Activated CD8-positive, alpha-beta memory T cell treated with anti-CD3 and anti-CD28 coated beads, Interleukin-2, amount 50 U/mL, for 48 hours (primary cell): ENCODE measurements at places on chromosomes 1 and 21.

GRCh38 chr1:175830500-175830899 is 87.1 kb upstream of the TNR start:
- DNase-seq = no peak

- DNase-seq = no peak
Measured at GRCh38 chr1:58748666-58749065, 35.2 kb downstream of the JUN start.

DNA sequence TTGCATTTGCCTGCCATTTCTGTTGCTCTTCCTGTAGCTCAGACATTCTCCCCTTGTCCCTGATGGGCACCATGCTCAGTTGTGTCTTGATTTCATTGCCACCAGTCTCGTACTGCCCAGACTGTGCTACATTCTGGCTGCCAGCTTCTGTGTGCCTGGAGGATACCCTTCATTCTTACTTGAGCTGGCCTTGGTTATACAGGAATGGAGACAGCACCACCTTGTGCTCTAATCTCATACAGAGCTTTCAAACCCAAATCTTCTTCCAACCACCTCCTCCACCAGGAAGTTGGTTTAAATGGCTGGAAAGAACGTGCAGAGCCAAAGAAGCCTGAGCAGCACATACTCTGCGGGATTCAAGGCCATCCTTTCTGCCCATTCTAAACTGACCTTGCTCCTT is 165.3 kb downstream of the SLC35F3 start:
- no peak for DNase-seq

DNA sequence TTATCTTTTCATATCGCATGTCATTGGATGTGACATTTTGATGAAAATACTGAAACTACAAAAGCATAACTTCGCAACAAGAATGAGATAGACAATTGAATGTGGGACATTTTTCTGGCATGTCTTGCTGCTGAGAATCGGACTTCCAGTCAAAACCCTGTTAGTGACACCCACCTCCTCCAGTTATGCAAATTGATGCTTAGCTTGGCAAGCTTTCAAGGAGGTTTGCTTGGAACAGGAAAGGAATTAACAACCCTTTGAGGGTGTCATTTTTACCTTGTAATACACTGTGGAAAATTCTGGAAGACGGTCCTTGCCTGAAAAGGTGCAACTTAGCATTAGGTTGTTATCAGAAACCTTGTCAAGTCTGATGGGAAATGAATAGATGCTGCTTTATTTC is 38.8 kb upstream of the FAM3B start:
- DNase-seq = no peak

DNA sequence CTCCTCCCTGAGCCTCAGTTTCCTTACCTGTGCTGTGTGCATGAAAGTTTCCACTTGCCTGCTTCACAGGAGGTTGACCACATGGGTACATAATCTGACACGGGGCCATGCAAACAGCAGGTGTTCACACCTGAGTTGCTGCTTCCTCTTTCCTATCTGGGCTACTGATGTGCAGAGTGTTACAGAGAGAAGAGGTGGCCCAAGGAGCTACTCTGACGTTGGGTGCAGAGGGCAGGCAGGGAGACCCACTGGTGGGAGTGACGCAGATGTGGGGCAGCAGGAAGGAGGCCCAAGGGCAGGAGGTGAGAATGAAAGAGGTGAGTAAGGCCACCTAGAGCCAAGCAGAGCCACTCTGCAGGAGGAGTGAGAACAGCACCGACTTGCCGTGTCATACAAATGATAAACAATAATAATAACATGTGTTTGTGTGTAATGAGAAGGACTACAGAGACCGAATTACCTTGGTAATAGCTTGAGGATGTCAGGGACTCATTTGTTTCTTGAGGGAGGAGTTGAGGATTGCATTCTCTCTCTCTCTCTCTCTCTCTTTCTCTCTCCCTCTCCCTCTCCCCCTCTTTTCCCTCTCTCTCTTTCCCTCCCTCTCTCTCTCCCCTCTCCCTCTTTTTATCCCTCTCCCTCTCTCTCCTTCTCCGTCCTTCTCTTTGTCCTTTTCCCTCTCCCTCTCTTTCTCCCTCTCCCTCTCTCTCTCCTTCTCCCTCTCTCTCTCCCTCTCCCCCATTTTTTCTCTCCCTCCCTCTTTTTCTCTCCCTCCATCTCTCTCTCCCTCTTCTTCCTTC is 87.4 kb upstream of the IGSF21 start:
- no peak for DNase-seq

- DNase-seq = no peak
Measured at GRCh38 chr1:246008363-246008831, 498.7 kb downstream of the SMYD3 start.

GRCh38 chr1:17335821-17336710 is 28.1 kb downstream of the PADI4 start:
- peak; percentile 91 for DNase-seq

GRCh38 chr1:101237229-101237837 is 514 bp downstream of the S1PR1 start:
- DNase-seq = no peak

DNA sequence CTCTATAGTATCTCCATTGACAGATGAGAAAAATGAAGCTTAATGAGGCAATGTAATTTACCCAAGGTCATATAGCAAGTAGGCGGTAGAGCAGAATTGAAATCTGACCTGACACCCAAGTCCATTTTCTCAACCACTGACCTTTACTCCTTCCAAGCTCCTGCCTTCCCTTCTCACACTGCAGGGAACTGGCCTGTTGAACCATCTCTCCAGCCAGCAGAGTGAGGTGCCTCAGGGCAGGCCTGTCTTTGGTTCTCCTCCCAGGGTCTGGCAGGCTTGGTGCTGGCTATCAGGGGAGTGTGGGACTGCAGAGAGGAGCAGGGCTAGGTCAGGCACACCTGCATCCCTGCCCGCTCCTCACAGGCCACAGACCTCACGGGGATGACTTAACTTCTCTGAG is 126.8 kb downstream of the BEND5 start:
- DNase-seq = no peak

- DNase-seq = peak; percentile 58
Measured at GRCh38 chr1:906600-907420, 16.9 kb upstream of the SAMD11 start.

DNA sequence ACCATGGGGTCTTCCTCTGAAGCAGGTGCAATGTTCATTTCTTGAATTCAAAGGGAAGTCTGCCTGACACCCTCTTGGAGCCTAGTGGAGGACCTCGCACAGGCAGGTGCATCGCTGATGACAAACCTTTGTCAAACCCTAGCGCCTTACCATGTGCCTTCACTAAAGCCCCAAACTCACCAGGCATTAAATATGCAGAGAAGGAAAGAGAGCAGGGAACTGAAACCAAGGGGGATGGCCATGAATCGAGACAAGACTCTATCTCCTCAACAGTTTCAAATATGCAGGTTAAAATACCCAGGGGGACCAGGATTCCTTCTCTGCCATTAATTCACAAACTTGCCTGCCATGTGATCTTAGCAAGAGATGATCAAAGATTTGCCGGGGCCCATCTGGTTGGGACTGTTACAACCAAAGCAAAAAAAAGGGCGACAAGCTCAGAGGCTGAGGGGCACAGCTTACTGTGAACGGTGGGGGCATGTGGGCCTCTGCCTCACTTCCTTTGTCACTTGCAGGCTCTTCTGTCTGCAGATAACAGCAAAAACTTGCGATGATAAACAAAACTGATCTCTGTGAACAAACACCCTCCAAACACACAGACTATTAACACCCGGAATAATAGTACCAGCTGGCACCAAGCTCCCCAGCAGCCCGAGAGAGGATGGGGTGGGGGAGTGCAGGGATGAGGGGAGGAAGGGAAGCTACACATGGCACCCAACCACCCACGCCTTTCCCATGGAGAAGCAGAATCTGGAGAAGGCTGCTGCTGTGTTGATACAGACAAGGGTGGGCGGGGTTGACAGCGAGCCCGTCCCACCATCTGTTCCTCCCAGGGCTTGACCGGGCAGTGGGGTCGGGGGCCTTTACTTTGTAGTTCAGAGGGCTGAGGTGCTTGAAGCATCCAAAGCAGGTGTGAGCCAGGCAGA is 33.9 kb downstream of the TMEM63A start:
- DNase-seq = no peak

DNA sequence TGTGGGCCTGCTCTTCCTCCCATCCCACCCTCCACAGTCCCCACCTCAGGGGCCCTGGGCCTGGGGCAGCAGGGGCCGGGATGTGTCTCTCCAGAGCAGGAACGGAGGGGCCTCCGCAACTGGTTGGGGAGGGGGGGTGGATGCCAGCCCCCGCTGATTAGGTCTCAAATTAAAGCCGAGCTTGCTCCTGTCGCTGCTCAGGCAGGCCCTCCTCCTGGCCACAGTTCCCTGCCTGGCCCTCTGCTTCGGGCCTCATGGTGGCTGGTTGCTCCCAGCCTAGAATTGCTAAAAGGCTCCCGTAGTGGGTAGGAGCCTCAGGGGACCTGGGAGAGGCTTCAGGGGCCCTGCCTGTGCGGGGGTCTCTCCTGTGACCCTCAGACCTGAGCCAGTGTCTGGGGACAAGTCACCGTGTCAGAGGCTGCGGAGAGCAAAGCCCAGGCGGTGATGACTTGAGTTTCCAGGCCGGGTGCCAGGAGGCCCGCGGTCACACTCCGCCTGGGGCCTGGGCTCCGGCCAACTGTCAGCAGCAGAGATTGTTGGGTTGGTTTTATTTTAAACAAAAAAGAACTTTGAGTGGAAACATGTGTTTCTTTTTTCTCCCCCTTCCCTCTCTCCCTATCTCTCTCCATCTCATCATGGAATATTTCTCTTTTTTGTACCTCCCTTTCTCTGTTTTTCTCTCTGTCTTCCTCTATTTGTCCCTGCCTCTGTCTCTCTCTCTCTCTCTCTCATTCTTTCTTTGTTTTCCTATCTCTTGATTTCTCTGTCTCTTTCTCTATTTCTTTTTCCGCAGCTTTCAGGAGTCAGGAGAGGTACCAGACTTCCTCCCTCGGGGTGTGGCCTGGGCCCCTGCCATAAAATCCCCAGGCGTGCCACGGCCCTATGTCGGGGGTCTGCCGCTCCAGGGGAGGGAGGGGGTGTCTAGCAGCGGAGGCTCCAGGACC is 20.0 kb upstream of the EPHA2 start:
- no peak for DNase-seq

- DNase-seq = no peak
Measured at GRCh38 chr1:66266756-66267155, 267.2 kb upstream of the SGIP1 start.

GRCh38 chr1:101128211-101128727 is 102.7 kb upstream of the DPH5 start:
- no peak for DNase-seq

DNA sequence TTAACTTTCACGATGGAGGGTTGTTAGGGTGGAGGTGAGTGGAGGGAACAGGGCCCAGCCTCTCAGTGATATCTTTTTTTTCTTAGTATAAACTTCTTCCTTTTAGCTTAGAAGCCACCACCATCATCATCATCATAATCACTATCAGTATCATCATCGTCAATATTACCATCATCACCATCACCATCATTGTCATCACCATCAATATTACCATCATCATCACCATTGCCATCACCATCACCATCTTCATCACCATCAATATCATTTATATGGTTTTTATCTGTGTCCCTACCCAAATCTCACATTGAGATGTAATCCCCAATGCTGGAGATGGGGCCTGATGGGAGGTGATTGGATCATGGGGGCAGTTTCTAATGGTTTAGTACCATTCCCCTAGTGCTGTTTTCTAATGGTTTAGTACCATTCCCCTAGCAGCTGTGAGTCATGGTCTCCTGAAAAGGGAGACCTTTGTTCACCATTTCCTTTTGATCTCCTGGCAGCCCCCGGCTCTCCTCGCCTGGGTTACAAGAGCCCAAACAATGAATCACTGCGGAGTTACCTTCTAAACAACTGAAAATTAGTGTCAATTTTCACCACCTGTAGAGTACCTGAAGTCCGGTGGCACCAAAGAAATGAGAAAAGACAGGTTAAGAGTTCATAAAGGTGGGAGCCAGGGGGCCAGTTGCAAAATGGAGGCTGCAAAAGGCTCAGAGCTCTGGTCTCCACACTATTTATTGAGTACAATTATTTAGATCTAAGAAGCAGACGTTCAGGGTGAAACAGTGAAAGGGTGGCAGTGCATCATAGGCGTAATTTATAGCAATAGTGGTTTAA is 3.1 kb upstream of the PLA2G2E start:
- DNase-seq = no peak

GRCh38 chr1:60877376-60877775 is 205.0 kb upstream of the NFIA start:
- no peak for DNase-seq

- DNase-seq = no peak
Measured at GRCh38 chr1:52531249-52531872, 21.5 kb downstream of the TUT4 start.

- no peak for DNase-seq
Measured at GRCh38 chr1:156682166-156682890, 5.1 kb upstream of the NES start.

DNA sequence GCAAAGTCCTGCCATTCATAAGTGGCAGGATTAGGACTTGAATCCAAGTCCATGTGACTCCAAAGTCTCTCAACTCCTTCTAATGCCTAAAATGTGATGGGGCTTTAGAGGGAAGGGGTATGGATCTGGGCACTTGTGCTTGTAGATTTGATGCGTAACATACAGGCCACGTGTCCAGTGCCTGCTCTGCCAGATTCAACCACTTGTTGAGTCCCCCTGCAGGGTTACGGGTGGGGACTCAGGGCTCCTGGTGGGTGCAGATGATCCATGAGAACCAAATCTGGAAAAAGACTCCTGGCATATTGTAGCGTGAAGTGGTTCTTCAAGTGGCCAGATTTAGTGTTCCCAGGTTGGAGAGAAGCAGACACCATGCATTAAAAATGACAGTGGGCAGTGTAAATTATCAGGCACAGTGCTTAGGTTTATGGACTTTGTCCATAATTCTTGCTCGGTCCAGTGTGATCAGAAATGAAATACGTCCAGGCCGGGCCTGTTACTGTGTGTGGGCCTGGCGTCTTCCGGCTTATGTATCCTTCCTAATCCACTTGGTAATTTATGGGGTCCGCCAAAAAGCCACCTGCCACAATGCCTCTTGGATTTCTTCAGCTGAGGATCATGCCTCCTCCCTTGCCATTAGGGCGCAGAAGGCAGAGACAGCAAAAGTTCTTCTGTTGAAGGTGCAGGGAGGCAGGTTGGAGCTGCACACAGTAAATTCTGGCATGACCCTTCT is 51.2 kb upstream of the LRP8 start:
- peak; percentile 12 for DNase-seq

DNA sequence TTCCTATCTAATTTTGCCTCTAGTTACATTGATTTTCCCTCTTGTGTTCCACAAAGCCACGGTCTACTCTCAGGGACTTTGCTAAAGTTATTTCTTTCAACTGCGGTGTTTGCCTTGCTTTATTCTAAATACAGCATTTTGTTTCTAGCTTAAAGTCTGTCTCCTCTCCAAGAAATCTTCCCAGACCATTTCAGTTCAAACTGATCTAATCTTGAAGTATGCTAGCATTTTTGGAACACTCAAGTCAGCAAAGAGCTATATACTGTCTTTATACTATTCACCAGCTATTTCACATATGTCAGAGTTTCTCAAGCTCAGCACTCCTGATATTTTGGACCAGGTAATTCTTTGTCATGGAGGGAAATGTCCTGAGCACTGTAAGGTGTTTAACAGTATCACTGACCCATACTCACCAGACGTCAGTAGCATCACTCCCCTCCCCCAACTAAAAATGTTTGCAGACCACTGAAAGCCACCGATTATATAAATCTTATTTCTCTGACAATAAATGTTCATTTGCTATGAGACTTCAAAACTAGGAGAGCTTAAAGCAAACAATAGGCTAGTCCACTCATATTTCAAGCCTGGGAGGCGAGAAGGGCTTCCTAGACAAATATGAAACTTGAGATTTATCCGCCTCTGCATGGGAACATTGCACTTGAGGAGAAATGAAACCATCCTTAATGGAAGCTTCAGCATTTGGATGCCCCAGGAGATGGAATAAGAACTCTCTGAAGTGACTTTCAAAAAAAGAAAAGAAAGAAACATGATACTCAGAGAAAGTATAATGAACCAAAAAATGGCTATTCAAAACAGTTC is 81.1 kb downstream of the KIAA0319L start:
- DNase-seq = no peak
